HEK293T (cell line): ENCODE measurements at places on chromosomes 1 and 21.

GRCh38 chr1:906600-907420 lies 16.9 kb upstream of the SAMD11 start:
- no peak for DNase-seq

GRCh38 chr1:26972390-26972789 lies 12.1 kb upstream of the KDF1 start:
- DNase-seq, result no peak

- no peak for DNase-seq
These were observed 3.2 kb upstream of the OLFML2B start for GRCh38 chr1:162026881-162027280.

DNA sequence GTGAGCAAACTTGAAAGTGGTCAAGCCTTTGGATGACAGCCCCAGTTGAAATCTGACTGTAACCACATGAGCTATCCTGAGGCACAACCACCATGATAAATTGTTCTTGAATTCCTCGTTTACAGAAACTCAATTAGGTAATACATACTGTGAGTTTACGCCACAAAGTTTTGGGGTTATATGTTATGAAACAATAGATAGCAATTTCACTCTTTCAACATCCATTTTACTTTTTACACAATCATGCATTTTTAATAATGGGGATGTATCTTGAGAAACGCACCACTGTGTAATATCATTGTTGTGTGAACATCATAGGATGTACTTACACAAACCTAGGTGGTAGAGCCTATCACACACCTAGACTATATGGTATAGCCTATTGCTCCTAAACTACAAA lies 35.4 kb downstream of the OR2C3 start:
- DNase-seq, result no peak

GRCh38 chr1:241299347-241299746 lies 57.7 kb downstream of the RGS7 start:
- DNase-seq, result no peak
